ENCODE measurements at places on chromosomes 6 and 20. TPM values are rescaled to one million over a fixed set of nuclear protein-coding genes. Genes with fewer than 3 reads are reported as not detected.
A peak's percentile ranks its signal among the peaks of the same experiment; 100 is the strongest.

- DNase-seq, result no peak
These were observed 94.8 kb upstream of the OPRM1 start for GRCh38 chr6:153944201-153944600.

NFYA gene
- total RNA-seq, result 11.8 TPM

GRCh38 chr6:56244089-56244488 lies 3.3 kb downstream of the COL21A1 start:
- no peak for DNase-seq

DNA sequence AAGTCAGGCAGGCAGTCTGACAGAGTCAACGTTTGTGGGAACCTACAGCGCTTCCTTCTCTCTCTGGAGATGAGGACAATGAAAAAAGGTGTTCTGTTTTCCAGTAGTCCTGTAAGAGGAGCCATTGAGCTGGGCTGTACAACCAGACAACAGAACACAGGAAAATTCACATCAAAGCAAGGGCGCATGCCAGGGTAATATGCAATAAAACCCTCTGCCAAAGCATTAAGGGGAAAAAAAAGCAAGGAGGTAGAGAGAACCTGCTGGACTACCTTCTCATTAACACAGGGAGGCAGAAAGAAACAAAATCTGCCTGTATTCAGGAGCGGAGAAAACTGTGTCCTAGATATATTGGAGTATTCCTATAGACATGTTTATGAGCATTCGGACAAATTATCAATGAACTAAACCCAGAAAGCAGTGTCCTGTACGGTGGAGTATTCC lies 1.3 kb downstream of the RNF24 start:
- DNase-seq, result no peak

- no peak for DNase-seq
These were observed 1.3 kb downstream of the EPPIN start for GRCh38 chr20:45545754-45546453.

- DNase-seq, result no peak
These were observed 32.8 kb upstream of the SIRPB2 start for GRCh38 chr20:1524004-1524403.

DNA sequence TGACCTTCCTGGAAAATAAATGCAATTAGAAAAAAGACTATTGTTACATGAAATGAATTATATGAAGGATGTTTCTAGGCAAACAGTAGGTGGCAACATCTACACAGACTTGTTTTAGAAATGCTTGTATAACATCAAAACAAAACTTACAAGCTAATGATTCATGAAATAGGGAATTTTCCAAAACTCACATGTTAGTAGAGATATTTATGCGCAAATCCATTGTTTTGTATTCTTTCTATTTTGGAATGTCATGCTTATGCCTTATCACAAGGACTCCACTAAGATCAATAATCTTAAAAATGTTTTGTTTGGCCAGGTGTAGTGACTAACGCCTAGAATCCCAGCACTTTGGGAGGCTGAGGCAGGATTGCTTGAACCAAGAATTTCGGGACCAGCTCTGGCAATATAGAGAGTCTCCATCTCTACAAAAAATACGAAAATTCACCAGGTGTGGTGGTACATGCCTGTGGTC lies 32.3 kb upstream of the LGSN start:
- DNase-seq, result no peak

DNA sequence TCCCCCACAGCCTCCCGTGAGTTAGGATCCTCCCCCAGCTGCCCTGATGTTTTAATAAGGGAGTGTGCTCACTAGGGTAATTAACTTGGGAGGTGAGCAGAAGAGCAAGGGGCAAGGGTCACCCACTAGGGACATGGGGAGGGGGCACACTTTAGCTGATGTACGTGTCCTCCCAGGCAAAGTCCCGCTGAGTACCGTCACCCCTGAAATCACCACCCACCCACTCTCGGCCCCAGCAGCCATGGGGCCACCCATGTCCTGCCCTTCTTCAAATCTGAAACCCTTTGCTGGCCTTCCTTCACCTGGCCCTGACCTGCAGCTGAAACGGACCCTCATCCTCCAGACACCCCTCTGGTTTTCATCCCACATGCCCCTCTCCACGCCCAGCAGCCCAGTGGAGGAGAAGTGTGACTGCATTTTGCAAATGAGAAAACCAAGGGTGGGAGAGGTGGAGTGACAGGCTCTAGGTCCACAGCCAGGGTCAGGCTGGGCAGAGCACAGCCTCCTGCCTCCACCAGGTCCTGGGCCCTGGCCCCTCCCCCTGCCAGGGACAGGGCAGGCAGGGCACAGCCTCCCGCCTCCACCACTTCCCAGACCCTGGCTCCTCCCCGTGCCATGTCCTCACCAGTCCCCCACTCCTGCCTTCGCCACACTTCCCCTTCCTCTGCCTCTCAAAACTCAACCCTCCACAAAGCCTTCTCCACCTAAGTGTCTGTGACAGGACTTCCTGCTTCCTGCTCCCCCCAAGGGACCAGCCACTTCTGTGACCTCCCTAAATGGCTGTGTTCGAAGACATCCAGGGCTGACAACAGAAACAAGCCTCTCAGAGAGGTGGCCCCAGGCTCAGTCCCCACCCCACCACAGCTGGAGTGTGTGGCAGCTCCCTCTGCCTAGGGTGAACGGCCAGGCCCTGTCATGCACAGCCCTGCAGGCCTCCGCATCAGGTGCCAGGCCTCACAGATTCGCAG lies 15.1 kb downstream of the ACSS1 start:
- peak; percentile 59 for DNase-seq

DNA sequence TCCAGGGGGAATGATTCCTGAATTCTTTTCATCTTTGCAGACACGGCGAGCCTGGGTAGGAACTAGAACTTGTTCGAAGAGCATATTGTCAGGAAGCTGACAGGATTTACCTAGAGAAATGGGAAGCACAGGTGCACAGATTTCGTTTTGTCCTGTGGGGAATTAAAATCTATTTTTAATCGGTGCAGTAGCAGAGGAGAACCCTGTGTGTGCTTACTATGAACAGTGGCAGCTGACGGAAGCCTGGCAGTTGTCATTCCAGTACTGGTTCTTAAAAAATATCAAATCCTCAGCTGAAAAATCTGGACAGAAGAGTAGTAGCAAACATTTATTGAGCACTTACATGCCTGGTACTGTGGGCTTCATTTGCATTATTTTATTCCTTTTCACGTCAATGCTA lies 609.0 kb downstream of the QKI start:
- no peak for DNase-seq
